ENCODE measurements at places on chromosomes 1 and 21. TPM values are rescaled to one million over a fixed set of nuclear protein-coding genes. Genes with fewer than 3 reads are reported as not detected.

DNA sequence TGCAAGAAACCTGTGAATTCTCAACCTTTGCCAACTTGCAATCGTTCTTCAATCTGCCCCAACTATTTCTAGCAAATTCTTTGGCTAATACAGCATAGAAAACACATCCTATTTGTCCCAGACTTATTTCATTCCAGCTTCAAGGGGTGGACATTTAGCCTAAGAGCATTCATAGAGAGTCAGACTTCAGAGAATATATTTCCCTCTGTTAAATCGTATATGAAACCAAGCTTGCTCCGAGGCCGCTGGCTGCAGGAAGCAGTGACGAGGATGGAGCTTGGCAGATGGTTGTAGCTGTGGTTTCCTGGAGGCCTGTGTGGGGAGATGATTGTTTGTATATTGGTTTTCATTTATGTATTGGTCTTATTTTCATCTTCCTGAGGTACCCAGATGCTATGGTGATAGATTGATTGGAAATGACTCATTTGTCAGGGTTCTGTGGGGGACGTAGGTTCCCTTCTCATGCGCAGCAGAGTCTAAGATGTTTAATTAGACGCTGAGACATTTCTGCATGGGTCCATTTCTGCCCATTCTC, 26.1 kb downstream of the MAN1C1 start:
- DNase-seq: peak; percentile 79

The NCAM2 gene
- 5.2 TPM for total RNA-seq

The ACKR1 gene
- total RNA-seq: not detected

The ASPM gene
- total RNA-seq: 30.0 TPM
